ENCODE measurements at places on chromosomes 12 and 14. TPM values are rescaled to one million over a fixed set of nuclear protein-coding genes. Genes with fewer than 3 reads are reported as not detected.

- H3K4me1 ChIP-seq = no peaks in the 10 kb centered on the region
- peaks cover 15% of the 10 kb centered on the region for H3K36me3 ChIP-seq
- no peak overlapping the region for H3K27ac ChIP-seq
- no peak overlapping the region for H3K4me3 ChIP-seq
Observed at GRCh38 chr12:100058482-100059029, 73.8 kb upstream of the ANKS1B start.

DNA sequence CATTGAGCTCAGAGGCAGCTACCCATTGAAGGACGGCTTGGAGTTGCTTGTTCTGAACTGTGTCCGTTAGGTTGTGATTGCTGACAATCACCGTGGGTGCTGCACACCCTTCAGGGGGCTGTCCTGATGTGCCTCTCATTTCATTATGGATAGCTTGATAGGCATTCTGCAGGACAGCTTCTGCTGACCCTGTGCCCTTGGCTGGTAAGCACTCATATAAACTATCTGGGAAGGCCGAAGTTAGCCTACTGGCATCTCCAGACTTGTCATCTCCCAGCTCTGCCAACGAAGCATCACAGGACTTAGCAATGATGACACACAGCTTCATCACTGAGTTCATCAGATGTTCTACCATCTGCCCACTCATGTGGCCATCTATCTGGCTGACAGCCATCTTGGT, 22.3 kb downstream of the AKAP3 start:
- no peak overlapping the region for H3K4me3 ChIP-seq
- no peaks in the 10 kb centered on the region for H3K27me3 ChIP-seq

KRT6B gene
- total RNA-seq = not detected

CELA1 gene
- total RNA-seq = not detected

GRCh38 chr12:45803111-45803510, 73.6 kb downstream of the ARID2 start:
- H3K27ac ChIP-seq = no peak overlapping the region
- H3K36me3 ChIP-seq = no peaks in the 10 kb centered on the region
- no peak overlapping the region for H3K4me3 ChIP-seq
- DNase-seq = no peak
- H3K27me3 ChIP-seq = no peaks in the 10 kb centered on the region

DNA sequence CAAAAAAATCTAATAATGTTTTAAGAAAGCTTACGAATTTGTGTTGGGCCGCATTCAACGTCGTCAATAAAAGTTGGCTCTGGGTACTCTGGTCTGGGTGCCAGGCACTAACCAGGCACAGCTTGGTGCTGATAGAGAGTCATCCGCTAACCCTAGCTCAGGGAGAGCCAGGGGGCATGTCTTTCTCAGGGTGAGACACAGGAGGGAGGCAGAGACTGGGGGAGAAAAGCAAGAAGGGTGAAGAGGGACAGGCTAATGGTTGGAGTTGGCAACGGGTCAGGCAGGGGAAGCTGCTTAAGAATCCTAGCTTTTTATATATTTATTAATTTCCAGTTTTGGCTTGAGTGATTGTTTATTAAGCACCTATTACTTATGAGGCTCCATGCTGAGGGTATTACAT, 105.0 kb downstream of the CMKLR1 start:
- H3K4me3 ChIP-seq = no peak overlapping the region
- no peaks in the 10 kb centered on the region for H3K27me3 ChIP-seq
- peaks cover 9% of the 10 kb centered on the region for H3K36me3 ChIP-seq
- H3K27ac ChIP-seq = no peak overlapping the region
- no peaks in the 10 kb centered on the region for H3K4me1 ChIP-seq
- no peak for DNase-seq

- H3K36me3 ChIP-seq = no peaks in the 10 kb centered on the region
- peaks cover 8% of the 10 kb centered on the region for H3K4me1 ChIP-seq
- no peaks in the 10 kb centered on the region for H3K27me3 ChIP-seq
- no peak overlapping the region for H3K4me3 ChIP-seq
- no peak overlapping the region for H3K27ac ChIP-seq
Observed at GRCh38 chr12:110256780-110257431, 24.1 kb upstream of the ATP2A2 start.

DNA sequence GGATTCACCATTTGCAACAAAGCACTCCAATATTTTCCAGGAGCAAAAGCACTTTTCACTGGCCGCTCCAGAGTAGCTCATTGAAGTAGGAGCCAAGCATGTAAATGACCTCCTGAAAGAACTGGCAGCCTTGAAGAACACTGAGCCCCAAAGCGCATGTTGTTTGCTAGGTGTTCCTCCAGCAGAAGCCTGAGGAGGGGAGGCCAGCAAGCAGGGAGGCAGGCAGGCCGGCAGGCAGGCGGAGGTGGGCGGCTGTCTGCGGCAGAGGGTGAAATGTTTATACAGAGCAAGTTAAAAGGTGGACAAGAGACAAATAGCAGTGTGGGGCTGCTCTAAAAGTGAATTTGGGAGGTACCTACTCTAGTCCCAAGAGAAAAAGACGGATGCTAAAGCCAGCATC, 439.4 kb downstream of the CCDC91 start:
- no peak for DNase-seq
- no peak overlapping the region for H3K27ac ChIP-seq
- H3K27me3 ChIP-seq = no peaks in the 10 kb centered on the region
- H3K36me3 ChIP-seq = no peaks in the 10 kb centered on the region

Measured in thyroid gland (tissue), 4 donors.